ENCODE measurements at places on chromosomes 4 and X.

- peaks cover 39% of the 10 kb centered on the region for H3K27me3 ChIP-seq
- no peak overlapping the region for H3K4me3 ChIP-seq
- H3K4me1 ChIP-seq: no peaks in the 10 kb centered on the region
- no peak overlapping the region for H3K27ac ChIP-seq
- DNase-seq: no peak
- H3K36me3 ChIP-seq: no peaks in the 10 kb centered on the region
Measured at GRCh38 chrX:31376408-31377022, 304.7 kb upstream of the FTHL17 start.

GRCh38 chr4:79294064-79294463 is 31.8 kb downstream of the NAA11 start:
- H3K27ac ChIP-seq: no peak overlapping the region
- no peaks in the 10 kb centered on the region for H3K36me3 ChIP-seq
- peak; percentile 67 for DNase-seq
- no peak overlapping the region for H3K4me3 ChIP-seq
- no peaks in the 10 kb centered on the region for H3K4me1 ChIP-seq

GRCh38 chrX:265502-265901 is 15.7 kb upstream of the PLCXD1 start:
- H3K27me3 ChIP-seq: no peaks in the 10 kb centered on the region
- no peak overlapping the region for H3K4me3 ChIP-seq
- no peak overlapping the region for H3K27ac ChIP-seq
- H3K4me1 ChIP-seq: peaks cover 4% of the 10 kb centered on the region

- no peak for DNase-seq
- H3K36me3 ChIP-seq: peaks cover 4% of the 10 kb centered on the region
- H3K27ac ChIP-seq: no peak overlapping the region
- no peaks in the 10 kb centered on the region for H3K27me3 ChIP-seq
- peaks cover 9% of the 10 kb centered on the region for H3K4me1 ChIP-seq
Measured at GRCh38 chr4:148778980-148779675, 336.9 kb upstream of the NR3C2 start.

- DNase-seq: no peak
- H3K4me3 ChIP-seq: no peak overlapping the region
- H3K27me3 ChIP-seq: no peaks in the 10 kb centered on the region
- H3K27ac ChIP-seq: no peak overlapping the region
- H3K4me1 ChIP-seq: peaks cover 14% of the 10 kb centered on the region
Measured at GRCh38 chr4:188196134-188196735, 57.0 kb downstream of the TRIML1 start.

DNA sequence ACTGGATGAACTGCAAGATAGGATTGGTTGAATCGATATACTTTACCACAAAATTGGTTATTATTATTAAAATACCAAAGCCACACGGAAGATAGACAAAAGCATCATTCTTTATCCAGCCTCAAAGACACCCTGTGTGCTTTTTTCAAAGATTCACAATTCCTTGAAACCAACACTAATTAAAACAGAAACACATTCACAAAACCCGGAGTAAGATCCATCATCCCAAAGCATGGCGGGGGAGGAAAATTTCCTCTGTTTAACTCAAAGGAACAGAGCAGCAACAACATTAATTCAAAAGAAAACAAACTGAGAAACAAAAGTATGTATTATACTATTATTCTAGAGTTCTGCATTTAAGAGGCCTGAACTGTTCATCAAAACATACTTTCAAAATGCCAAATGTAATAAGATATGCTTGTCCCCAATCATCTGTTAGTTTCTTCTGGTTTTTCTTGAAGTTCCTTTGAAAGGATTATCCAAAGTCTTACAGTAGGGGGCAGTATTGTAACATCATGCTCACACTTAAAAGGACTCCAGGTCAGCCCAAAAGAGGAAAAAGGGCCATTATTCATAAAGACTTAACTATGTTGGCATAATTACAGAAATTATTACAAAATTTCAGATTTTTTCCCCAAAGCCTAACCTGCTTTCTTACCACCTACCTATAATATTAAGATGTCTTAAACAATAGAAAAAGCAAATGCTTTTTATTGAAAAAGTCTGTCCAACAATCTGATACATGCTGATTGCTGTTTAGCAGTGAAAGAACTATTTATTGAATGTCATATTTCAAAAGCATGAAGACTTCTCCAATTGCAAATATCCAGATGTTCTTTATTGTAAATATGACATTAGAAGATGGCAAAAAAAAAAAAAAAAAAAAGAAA is 168.7 kb downstream of the SCFD2 start:
- H3K4me1 ChIP-seq: no peaks in the 10 kb centered on the region
- H3K4me3 ChIP-seq: no peak overlapping the region
- DNase-seq: peak; percentile 79
- H3K27me3 ChIP-seq: no peaks in the 10 kb centered on the region
- H3K36me3 ChIP-seq: no peaks in the 10 kb centered on the region

- H3K27me3 ChIP-seq: no peaks in the 10 kb centered on the region
- H3K4me3 ChIP-seq: no peak overlapping the region
- H3K27ac ChIP-seq: no peak overlapping the region
- H3K36me3 ChIP-seq: no peaks in the 10 kb centered on the region
- DNase-seq: peak; percentile 81
- peaks cover 11% of the 10 kb centered on the region for H3K4me1 ChIP-seq
Measured at GRCh38 chrX:139831675-139832456, 101.0 kb downstream of the ATP11C start.

DNA sequence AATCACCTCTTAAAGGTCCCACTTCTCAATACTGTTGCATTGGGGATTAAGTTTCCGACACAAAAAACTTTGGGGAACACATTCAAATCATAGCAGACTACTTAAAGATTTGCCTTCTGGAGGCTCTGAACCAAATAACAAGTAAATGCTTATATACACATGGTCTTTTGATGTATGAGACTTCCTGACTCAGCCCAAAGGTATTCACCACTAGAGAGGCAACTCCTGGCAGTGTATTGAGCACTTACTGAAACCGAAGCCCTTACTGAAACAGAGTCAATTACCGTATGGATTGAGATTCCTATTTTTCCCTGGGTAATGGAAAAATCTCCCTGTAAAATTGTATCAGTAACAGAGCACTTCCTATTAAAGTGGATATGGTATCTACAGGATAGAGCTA is 45.4 kb downstream of the ZCCHC13 start:
- H3K4me1 ChIP-seq: peaks cover 6% of the 10 kb centered on the region
- no peaks in the 10 kb centered on the region for H3K36me3 ChIP-seq
- H3K27me3 ChIP-seq: peaks cover 20% of the 10 kb centered on the region
- H3K27ac ChIP-seq: no peak overlapping the region

GRCh38 chrX:136028383-136028984 is 43.2 kb downstream of the SLC9A6 start:
- H3K4me3 ChIP-seq: no peak overlapping the region
- H3K36me3 ChIP-seq: no peaks in the 10 kb centered on the region
- H3K4me1 ChIP-seq: no peaks in the 10 kb centered on the region
- peak; percentile 71 for DNase-seq

- no peaks in the 10 kb centered on the region for H3K36me3 ChIP-seq
- peak overlapping the region; percentile 88 for H3K27ac ChIP-seq
- peak; percentile 6 for DNase-seq
- H3K27me3 ChIP-seq: peaks cover 51% of the 10 kb centered on the region
- H3K4me1 ChIP-seq: peaks cover 5% of the 10 kb centered on the region
Measured at GRCh38 chrX:15336023-15336413, 695 bp upstream of the PIGA start.

GRCh38 chr4:164935363-164935762 is 42.1 kb downstream of the TRIM61 start:
- no peak overlapping the region for H3K27ac ChIP-seq
- H3K4me3 ChIP-seq: no peak overlapping the region
- H3K27me3 ChIP-seq: no peaks in the 10 kb centered on the region
- H3K4me1 ChIP-seq: no peaks in the 10 kb centered on the region
- no peak for DNase-seq
- no peaks in the 10 kb centered on the region for H3K36me3 ChIP-seq

- no peaks in the 10 kb centered on the region for H3K4me1 ChIP-seq
- H3K27me3 ChIP-seq: no peaks in the 10 kb centered on the region
- no peak overlapping the region for H3K4me3 ChIP-seq
- H3K36me3 ChIP-seq: no peaks in the 10 kb centered on the region
- no peak overlapping the region for H3K27ac ChIP-seq
Measured at GRCh38 chr4:24843096-24843495, 47.7 kb downstream of the SOD3 start.

DNA sequence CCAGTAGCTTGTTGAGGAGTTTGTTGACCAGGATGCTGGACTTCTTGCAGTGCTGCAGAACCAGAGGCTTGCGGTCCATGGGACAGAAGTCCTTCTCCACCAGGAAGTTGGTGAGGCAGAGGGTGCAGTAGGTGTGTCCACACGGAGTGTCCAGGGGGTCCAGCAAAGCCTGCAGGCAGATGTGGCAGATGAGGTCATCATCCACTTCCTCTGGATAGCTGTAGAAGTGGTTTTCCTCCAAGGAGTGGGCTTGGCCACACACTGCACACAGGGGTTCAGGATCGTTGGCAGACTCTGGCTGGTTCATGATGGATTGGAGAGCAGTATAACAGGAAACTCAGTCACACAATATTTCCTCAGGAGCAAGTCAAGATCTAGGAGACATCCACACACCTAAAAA is 17.6 kb downstream of the LNX1 start:
- H3K4me3 ChIP-seq: no peak overlapping the region
- H3K27me3 ChIP-seq: no peaks in the 10 kb centered on the region
- H3K4me1 ChIP-seq: no peaks in the 10 kb centered on the region

- no peak overlapping the region for H3K27ac ChIP-seq
- peaks cover 14% of the 10 kb centered on the region for H3K4me1 ChIP-seq
- H3K27me3 ChIP-seq: no peaks in the 10 kb centered on the region
- no peak overlapping the region for H3K4me3 ChIP-seq
Measured at GRCh38 chr4:139736274-139736660, 70.6 kb downstream of the MGST2 start.

- no peak overlapping the region for H3K27ac ChIP-seq
- peaks cover 75% of the 10 kb centered on the region for H3K27me3 ChIP-seq
- no peak for DNase-seq
- H3K36me3 ChIP-seq: peaks cover 3% of the 10 kb centered on the region
- H3K4me1 ChIP-seq: peaks cover 9% of the 10 kb centered on the region
- no peak overlapping the region for H3K4me3 ChIP-seq
Measured at GRCh38 chrX:39559229-39559628, 538.5 kb downstream of the BCOR start.

GRCh38 chr4:53780736-53781400 is 189.6 kb upstream of the LNX1 start:
- no peaks in the 10 kb centered on the region for H3K27me3 ChIP-seq
- no peak overlapping the region for H3K27ac ChIP-seq
- H3K36me3 ChIP-seq: no peaks in the 10 kb centered on the region
- no peak overlapping the region for H3K4me3 ChIP-seq
- no peak for DNase-seq
- H3K4me1 ChIP-seq: peaks cover 10% of the 10 kb centered on the region

DNA sequence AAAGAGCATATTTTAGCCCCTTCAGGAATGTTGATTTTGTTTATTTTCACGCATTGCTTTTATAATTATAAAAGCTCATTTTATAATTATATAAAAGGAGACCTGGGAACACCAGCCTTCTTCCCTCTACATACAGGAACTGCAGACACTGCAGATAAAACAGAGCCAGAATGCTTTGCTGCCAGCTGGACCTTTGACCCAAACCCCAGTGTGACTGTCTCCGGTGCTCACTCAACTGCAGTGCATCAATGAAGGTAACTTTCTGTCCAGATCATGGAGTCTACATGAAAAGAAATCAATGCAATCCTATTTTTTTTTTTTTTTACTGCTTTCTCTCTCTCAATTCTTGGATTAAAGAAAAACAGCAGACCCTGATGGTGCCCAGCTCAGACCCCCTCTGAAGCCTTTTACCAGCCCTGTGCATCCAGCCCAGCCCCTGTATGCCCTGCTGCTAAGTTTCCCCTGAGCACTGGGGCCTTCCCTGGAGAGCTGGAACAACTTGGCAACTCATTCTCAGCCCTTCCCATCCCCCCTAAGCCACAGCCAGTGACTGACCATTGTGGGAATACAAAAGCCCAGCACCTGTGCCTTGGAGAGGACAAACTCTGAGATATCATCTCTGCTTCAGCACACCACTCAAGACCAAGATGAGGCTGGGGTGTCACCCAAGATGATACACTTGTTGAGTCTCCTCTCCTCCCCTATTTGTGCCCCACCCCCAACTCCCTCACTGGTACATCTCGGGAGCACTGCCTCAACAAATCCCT is 182.1 kb downstream of the EVC2 start:
- no peaks in the 10 kb centered on the region for H3K36me3 ChIP-seq
- H3K27me3 ChIP-seq: no peaks in the 10 kb centered on the region
- no peak overlapping the region for H3K4me3 ChIP-seq
- no peak overlapping the region for H3K27ac ChIP-seq
- no peak for DNase-seq
- no peaks in the 10 kb centered on the region for H3K4me1 ChIP-seq

- no peak overlapping the region for H3K4me3 ChIP-seq
- no peak overlapping the region for H3K27ac ChIP-seq
- DNase-seq: peak; percentile 41
- H3K27me3 ChIP-seq: no peaks in the 10 kb centered on the region
Measured at GRCh38 chr4:188295899-188296298, 156.7 kb downstream of the TRIML1 start.

- peaks cover 9% of the 10 kb centered on the region for H3K27me3 ChIP-seq
- H3K4me3 ChIP-seq: no peak overlapping the region
- no peak overlapping the region for H3K27ac ChIP-seq
- H3K36me3 ChIP-seq: no peaks in the 10 kb centered on the region
- peaks cover 8% of the 10 kb centered on the region for H3K4me1 ChIP-seq
- no peak for DNase-seq
Measured at GRCh38 chrX:23904096-23904495, 3.6 kb downstream of the APOO start.

GRCh38 chr4:36854554-36854953 is 390.0 kb upstream of the NWD2 start:
- H3K36me3 ChIP-seq: no peaks in the 10 kb centered on the region
- no peak for DNase-seq
- H3K4me1 ChIP-seq: no peaks in the 10 kb centered on the region
- H3K27ac ChIP-seq: no peak overlapping the region

GRCh38 chr4:6716958-6717655 is 1.1 kb downstream of the BLOC1S4 start:
- H3K4me1 ChIP-seq: peaks cover 13% of the 10 kb centered on the region
- H3K4me3 ChIP-seq: peak overlapping the region; percentile 80
- peak overlapping the region; percentile 81 for H3K27ac ChIP-seq
- no peak for DNase-seq

GRCh38 chrX:111719426-111720210 is 38.6 kb downstream of the ALG13 start:
- peak; percentile 3 for DNase-seq
- H3K27ac ChIP-seq: no peak overlapping the region
- H3K4me1 ChIP-seq: peaks cover 5% of the 10 kb centered on the region
- H3K27me3 ChIP-seq: peaks cover 35% of the 10 kb centered on the region
- H3K36me3 ChIP-seq: peaks cover 29% of the 10 kb centered on the region
- H3K4me3 ChIP-seq: no peak overlapping the region
